ENCODE measurements at places on chromosomes 6 and 20.
A peak's percentile ranks its signal among the peaks of the same experiment; 100 is the strongest.

GRCh38 chr6:30156262-30156599 lies 4.8 kb downstream of the TRIM10 start:
- DNase-seq: no peak

DNA sequence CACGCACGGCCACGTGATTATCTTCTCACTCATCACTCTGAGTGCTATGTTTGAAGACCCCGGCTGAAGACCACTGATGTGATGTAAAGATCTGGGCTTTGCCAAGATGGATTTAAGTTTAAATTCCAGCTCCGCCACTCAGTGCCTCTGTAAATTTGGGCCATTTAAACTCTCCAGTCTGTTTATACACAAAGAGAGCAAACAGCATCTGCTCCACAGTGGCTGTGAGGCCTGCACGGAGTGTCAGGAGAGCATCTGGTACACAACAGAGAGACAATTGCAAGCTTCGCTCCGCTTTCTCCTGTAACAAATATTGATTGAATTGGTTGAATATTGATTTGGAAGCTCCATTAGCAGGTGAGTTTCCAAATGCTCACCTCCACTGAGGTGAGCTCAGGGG lies 80.5 kb upstream of the FRMD1 start:
- no peak for DNase-seq

DNA sequence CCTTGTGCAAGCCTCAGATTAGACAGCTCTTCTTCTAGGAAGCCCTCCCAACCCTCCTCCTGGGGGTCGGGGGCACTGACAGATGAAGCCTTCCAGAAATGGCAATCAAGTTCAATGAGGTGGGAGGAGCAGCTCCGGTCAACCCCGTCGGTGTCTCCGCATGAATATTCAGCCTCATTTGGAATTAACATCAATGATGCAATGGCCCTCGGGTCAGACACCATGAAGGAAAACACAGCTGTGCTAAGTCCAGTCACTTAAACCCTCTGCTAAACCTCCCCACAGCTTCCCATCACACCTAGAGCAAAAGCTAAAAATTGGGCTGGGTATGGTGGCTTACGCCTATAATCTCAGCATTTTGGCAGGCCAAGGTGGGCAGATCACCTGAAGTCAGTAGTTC lies 36.5 kb downstream of the ZNF217 start:
- DNase-seq: peak; percentile 35

- no peak for DNase-seq
Measured at GRCh38 chr6:158028421-158028820, 46.8 kb downstream of the SYNJ2 start.

GRCh38 chr6:110654096-110654820 lies 161.0 kb downstream of the CDK19 start:
- no peak for DNase-seq

DNA sequence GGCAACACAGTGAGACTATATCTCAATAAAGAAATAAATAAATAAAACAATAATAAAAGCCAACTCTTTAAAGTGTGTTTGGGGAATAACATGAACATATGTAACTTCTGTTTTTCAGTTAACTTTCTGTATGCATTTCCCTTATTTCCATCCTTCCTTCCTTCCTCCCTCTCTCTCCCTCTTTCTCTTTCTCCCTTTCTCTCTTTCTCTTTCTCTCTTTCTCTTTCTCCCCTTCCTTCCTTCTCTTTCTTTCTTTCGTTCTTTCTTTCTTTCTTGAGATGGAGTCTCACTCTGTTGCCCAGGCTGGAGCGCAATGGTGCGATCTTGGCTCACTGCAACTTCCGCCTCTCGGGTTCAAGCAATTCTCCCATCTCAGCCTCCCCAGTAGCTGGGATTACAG lies 48.8 kb upstream of the PRND start:
- DNase-seq: no peak

GRCh38 chr20:42604998-42605956 lies 584.4 kb downstream of the PTPRT start:
- DNase-seq: no peak

GRCh38 chr6:80969439-80969838 lies 783.0 kb downstream of the TENT5A start:
- no peak for DNase-seq

- DNase-seq: no peak
Measured at GRCh38 chr20:35355372-35355771, 56.4 kb downstream of the UQCC1 start.

DNA sequence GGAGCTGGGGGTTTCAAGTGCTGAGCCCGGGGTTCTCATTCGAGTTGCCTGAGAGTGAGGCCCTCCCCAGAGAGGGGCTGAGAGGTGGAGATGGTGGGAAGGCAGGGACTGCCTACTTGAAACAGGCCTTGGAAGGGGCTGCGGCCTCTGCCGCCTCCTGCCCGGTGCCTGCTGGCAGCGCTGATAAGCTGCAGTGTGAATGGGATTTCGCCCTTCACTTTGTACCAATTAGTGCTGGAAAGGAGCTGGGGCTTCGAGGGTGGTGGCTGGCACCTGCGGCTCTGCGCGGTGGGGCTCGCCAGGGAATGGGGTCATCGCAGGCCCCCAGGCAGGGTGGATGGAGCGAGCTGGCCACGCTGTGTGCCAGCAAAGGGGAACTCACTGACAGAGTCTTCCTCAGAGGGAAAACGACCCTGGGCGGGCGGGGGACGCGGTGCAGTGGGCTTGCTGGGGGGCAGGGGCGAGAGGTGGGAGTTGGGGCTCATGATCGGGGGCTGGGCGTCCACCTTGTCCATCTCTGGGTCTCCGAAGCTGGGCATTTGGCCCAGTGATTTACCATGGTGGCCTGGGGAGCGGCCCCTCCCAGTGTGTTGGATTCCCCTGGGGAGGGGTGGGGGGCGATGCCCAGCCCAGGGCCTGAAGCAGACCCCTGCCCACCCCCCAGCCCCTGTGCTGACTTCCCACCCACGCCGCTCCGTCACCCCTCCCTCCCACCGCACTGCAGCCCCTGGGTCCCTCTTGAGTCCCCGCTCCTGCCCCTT lies 22.9 kb downstream of the COL20A1 start:
- DNase-seq: no peak

- no peak for DNase-seq
Measured at GRCh38 chr6:111718990-111719389, 113.3 kb upstream of the TRAF3IP2 start.

DNA sequence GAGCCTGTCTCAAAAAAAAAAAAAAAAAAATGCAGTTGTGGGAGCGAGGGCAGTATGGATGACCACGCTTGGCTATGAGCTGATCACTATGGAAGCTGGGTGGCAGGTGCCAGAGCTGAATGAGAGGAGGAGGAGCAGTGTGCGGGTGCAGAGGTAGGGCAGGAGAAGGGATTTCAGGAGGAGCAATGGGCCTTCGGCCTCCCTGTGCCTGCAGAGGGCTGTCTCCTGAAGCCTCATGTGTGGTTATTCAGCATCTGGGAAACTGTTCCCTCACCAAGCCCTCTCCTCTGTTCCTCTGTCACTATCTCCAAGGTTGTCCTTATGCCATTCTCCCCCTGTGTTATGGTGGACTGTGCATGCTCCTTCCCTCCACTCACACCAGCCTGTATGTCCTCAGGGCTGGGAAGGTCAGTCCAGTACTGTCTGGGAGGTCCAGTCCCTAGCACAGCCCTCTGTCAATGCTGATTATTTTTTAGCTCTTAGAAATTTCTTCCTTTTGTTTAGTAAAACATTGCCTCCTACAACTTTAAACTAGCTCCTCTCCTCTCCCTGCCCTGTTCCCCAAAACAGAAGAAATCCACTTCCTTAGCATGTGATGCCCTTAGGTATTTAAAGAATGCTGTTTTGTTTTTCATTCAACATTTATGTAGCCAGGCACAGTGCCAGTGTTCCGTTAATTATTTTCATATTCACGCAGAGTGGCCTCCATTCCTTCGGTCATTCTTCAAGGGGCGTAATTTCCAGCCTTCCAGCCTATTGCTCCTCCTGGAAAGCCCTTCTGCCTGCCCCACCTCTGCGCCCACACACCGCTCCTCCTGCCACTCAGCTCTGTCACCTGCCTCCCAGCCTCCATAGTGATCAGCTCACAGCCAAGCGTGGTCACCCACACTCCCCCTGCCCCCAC lies 48.9 kb downstream of the CNBD2 start:
- DNase-seq: peak; percentile 37

DNA sequence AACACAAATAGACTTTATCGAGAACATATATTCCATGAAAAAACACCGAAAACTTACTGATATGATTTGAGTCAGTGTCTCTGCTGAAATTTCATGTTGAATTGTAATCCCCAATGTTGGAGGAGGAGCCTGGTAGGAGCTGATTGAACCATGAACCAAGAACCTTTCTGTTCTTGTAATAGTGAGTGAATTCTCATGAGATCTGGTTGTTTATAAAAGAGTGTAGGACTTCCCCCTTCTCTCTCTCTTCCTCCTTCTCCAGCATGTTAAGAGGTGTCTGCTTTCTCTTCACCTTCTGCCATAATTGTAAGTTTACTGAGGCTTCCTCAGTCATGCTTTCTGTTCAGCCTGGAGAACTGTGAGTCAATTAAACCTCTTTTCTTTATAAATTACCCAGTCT lies 1289.3 kb upstream of the CITED2 start:
- DNase-seq: no peak

GRCh38 chr20:5703681-5704101 lies 46.5 kb upstream of the SHLD1 start:
- no peak for DNase-seq

DNA sequence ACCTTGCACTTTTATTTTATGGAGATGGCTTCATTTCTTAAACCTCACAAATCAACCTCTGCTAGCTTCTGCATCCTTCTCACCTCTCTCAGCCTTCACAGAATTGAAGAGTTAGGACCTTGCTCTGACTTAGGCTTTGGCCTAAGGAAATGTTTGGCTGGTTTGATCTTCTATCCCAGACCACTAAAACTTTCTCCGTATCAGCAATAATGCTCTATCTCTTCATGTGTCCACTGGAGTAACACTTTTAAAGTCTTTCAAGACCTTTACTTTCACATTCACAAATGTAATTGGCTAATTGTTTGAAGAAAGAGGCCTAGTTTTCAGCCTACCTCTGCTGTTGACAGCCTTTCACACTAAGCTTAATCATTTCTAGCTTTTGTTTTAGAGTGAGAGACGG lies 212.9 kb downstream of the TTLL2 start:
- DNase-seq: no peak

DNA sequence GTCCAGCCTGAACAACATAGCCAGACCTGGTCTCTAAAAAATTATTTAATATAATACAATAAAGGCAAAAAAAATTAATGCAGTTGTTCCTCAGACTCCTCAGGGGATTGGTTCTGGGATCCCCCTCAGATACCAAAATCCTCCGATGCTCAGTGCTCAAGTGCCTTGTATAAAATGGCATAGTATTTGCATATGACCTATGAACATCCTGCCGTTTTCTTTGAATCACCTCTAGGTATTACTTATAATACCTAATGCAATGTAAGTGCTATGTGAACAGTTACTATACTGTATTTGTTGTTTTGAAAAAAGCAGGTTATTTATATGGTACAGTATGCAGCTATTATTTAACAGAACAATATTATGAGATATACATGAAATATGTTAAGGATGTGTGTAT lies 43.3 kb downstream of the RNGTT start:
- DNase-seq: no peak

GRCh38 chr6:135465307-135465706 lies 32.2 kb downstream of the AHI1 start:
- no peak for DNase-seq

- no peak for DNase-seq
Measured at GRCh38 chr6:154548130-154548830, 37.8 kb upstream of the CNKSR3 start.

DNA sequence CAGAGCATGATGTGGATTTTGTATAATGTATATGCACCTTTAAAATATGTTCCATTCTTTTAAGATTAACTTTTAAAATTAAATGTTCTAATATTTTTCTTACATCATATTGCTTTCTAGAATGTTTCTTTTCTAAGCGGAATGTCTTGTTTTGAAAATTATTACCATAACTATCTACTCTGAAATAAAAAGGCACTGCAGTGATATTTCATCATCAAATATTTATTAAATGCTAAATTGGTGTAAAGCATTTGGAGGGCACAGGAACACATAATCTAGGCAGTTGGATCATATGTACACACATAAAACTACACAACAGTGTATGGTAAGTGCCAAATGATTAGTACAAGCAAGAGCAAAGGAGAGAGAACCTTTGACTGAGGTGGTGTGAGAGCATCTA lies 13.8 kb downstream of the BICRAL start:
- no peak for DNase-seq

DNA sequence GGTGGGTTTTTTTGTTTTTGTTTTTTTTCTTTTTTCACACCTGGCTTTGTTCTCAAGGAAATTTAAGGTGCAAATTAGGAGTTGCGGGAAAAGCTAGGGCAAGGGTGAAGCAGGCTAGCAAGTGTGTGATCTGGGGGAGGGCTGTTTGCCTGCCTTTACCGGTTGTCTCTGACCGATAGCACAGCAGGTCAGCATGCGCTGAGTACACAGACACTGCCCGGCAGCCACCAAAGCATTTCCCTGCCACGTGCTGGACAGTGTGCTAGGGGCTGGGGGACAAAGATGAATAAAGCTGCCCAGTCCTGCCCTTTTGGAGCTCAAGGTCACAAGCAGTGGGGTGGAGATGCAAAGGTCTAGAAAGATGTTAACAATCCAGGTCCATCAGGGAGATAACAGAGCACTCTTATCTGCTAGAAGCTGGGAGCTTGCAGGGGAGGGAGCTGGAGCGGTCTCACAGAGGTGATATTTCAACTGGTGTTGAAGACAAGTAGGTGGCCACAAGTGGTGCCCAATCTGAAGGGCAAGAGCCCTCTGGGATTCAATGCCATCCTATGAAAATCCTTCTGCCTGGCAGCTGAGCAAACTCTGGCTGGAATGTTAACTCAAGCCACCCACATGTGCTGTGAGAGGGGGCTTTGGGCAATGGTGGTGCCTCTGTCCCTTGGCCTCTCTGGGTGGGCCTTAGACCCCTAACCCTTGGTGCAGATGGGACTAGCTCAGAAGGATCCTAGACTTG lies 24.5 kb downstream of the TTBK1 start:
- DNase-seq: no peak

- no peak for DNase-seq
Measured at GRCh38 chr6:74551896-74552295, 654.0 kb downstream of the COL12A1 start.

GRCh38 chr6:6971369-6971768 lies 136.4 kb upstream of the RREB1 start:
- DNase-seq: no peak

DNA sequence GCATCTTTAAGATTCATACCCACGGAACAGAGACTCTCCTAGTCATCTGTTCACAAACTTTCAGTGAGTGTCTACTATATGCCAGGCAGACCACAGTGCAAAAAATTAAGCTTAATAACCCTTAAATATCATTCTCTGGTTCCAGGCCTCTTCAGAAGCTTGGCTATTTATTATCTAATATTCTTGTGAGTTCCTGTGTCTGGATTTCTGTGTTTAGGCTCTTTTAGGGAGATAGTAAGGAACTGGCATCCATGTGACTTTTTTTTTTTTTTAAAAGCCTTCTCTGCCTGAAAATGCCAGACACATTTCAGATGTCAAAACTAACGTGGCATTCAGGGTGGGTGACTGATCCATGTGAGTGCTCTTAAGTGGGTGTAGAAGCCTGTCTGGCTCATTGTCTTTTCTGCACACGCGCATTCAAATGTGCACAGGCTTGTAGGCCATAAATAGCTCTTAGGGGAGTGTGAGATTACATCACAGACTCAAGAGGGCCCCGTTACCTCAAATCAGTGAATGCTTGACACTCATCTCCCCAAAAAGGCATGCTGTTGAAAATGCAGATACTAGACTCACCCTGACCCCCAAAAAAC lies 141.9 kb downstream of the GMPR start:
- DNase-seq: no peak

Data from mesenteric fat pad (tissue), 1 donor.